HEK293T (cell line): ENCODE measurements at places on chromosomes 7 and 10.

GRCh38 chr7:127588697-127589482 is 679 bp downstream of the ARF5 start:
- DNase-seq, result peak; percentile 65

DNA sequence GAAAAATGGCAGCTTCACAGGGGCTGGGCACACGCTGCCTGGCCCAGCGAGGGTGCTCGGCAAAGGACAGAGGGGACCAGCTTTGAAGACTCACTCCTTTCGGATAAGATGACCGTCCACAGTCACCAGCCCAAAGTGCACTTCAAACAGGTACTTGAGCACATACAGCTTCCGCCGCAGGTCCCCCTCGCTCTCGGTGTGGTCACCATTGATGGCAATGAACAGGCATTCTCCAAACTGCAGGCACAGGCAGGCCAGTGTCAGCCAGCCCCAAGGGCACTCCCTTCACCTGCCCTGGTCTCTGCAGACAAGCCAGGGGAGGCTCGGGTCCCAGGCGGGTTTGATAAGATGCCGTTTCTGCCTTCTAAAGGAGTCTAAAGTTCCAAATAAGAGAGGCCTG is 11.6 kb downstream of the HPS1 start:
- DNase-seq, result no peak

GRCh38 chr10:89670926-89671325 is 25.9 kb upstream of the PANK1 start:
- no peak for DNase-seq

- DNase-seq, result no peak
Observed at GRCh38 chr10:127824826-127825225, 67.9 kb downstream of the CLRN3 start.

DNA sequence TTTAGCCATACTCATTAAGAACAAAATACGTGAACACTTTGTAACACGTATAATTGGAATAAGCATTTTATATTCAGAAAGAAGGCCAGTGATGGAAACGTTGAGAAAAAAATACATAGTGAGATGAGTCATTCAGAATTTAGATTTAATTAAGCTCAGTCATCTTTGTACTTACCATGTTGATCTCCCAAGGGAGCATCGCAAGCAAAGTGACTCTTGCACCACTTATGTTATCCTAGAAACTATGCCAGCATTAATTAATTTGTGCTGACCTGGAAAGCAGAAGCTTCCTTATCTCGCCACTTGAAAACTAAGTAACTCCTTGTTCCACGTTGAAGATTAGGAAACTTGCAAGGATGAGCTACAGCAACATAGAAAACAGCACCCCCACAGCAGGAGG is 9.7 kb upstream of the MPP7 start:
- DNase-seq, result no peak
